Cortex of kidney (tissue), 1 donor: ENCODE measurements at places on chromosomes 4 and X.

- DNase-seq = no peak
Measured at GRCh38 chr4:4599481-4600275, 57.8 kb upstream of the STX18 start.

DNA sequence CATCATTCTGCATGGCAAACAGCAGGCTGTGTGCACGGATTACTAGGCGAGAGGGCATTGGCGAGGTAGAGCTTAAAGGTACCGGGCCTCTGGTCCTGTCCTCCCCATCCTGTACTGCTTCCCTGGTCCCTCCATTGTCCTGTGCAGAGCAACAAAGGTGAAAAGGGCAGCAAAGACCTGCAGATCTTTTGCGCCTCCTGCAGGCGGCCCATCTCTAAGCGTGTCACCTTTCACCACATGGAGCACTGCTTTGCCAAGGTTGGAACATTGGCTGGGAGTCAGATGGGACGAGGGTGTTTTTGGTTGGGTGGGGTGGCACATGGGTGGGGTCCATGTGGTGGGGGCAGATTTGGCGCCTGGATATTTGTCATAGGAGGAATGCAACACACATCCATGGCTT, 64.7 kb upstream of the UXT start:
- DNase-seq = no peak

- no peak for DNase-seq
Measured at GRCh38 chr4:87306056-87306455, 16.6 kb downstream of the HSD17B13 start.

DNA sequence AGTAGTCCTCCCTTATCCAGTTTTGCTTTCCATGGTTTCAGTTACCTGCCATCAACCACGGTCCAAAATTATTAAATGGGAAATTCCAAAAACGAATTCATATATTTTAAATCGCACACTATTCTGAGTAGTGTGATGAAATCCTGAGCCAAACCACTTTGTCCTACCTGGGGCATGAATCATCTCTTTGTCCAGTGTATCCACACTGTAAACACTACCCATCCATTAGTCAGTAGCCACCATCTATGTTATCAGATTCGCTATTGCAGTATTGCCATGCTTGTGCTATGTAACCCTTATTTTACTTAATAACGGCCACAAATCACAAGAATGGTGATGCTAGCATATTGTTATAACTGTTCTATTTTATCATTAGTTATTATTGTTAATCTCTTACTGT, 704.6 kb downstream of the SMARCA1 start:
- DNase-seq = no peak

DNA sequence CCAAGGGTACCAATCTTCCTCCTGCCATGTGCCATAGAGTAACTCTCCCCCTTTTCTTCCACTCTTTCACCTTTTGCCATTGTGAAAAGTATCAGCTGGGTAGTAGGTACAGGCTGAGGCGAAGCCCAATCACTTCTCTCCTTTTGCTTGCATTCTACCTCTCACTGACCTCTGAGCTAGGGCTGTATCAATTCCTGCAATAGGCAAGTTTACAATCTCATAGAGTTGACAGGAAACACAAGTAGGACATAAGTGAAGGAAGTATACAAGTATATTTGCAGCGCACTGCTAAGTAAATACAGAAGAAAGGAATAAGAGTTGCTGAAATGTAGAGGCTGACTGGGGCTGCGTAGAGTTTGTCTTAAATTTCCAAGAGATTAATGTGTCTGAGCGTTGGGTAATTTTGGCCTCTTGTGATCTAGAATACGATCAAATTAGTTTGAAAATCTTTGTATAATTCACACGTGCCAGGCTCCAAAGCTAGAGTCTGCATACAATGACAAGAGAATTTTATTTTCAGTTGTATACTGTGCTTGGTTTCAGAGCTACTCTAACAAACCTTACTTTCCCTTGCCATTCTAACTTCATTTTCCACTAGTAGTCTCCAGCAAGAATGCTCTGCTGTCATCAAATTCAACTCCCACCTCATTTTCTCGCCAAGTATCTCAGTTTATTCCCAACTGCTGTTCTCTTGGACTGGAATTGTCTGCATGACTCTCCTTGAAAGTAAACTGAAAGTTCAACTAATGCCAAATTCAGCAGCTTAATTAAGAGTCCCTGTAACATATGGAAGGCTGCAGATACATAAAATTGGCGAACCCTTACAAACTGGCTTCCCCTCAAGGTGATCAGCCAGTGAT, 90.3 kb downstream of the ATP11C start:
- DNase-seq = no peak

DNA sequence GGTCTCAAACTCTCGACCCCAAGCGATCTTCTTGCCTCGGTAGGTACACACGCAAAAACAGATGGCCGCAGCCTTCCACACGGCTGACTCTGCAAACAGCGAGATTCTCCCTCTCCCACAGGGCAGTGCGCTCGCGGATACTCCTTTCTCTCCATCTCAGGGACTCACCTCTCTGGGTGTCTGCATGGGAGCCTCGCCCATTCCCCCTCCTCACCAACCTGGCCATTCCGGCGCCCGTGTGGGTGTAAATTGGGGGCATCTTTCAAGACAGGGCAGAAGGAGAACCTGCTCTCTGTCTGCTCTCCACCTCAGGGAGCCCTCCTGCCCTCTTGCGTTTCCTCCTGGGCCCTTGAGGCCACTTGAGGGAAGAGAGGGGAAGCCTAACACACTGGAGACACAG, 4.4 kb downstream of the CTAG2 start:
- DNase-seq = no peak

DNA sequence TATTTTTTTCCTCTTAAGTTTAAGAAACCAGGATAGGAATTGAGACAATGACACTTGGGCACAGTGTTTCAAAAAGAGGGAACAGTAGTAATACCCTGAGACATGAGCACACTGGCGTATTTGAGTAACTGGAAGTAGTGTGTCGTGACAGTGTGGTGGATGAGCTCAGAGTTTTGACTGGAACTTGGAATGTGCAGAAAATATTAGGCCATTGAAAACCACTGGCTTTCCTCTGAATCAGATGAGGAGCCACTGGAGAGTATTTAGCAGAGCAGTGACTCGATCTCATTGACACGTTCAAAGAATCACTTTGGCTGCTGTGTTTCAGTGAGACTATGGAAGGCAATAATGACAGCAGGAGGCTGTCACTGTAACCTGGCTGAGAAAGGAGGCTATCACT, 1531.2 kb downstream of the STIM2 start:
- no peak for DNase-seq

DNA sequence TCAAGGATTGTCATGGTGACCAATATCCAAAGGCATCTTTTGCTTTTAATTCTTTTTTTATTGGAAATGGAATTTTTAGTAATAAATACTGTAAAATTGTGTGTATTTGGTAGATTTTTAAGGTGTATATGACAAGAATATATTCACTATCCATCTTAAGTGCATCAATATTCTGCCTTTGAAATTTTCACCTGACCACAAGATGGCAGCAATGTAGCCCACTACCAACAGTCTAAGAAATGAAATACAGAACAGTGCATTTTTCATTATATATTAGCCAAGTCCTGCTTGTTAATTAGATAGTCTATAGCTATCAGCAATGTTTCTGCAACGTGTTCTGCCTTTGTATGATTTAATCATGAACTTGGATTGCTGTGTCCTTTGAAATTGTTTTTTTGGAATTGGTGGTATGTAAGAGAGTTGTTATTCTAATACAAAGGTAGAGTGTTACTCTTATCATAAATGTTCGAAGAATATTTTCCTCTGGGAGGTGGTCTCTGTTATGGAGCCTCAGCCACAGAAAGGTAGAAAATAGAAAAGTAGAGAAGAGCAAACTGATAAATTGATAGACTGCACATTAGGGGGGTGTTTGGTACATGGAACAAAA, 38.2 kb downstream of the HPGDS start:
- DNase-seq = no peak

- peak; percentile 80 for DNase-seq
Measured at GRCh38 chr4:7068279-7068842, 497 bp upstream of the GRPEL1 start.

- DNase-seq = no peak
Measured at GRCh38 chrX:41616255-41616654, 72.5 kb upstream of the GPR34 start.

DNA sequence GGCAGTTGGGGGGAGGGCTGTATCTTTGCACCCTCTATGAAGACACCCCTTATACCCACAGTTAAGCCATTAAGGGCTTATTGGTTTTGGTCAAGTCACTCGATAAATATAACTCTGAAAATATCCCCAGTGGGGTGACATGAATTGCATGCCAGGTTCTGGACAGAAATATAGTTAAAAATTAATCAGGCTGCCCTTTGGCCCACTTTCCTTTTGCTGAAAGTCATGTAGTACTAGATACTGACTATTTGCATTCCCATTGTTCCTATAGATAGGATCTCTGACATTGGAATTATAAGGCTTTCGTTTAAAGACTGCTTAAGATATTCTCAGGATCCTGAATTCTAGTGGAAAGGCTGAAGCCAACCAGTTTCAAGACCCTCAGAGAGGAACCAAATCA, 43.5 kb upstream of the LAMP2 start:
- no peak for DNase-seq

DNA sequence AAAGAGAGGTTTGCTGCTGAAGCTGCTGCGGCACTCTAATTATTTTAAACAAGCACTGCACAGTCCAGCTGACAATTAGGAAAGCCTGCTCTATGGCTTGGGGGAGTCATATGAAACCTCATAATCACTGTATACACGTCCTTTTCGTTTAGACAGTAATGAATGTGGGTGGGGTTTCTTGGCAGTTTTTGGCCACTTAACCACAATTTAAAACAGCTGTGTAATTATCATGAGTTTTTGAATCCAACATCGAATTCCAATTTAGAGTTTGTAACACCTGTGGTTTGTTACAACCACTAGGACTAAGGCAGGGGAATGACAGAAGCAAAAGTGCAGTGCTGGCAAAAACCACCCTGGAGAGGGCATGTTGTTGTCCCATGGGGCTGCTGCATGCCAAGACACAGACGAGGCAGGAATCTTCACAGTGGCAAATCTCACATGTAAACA, 99.5 kb downstream of the CXXC4 start:
- DNase-seq = no peak

DNA sequence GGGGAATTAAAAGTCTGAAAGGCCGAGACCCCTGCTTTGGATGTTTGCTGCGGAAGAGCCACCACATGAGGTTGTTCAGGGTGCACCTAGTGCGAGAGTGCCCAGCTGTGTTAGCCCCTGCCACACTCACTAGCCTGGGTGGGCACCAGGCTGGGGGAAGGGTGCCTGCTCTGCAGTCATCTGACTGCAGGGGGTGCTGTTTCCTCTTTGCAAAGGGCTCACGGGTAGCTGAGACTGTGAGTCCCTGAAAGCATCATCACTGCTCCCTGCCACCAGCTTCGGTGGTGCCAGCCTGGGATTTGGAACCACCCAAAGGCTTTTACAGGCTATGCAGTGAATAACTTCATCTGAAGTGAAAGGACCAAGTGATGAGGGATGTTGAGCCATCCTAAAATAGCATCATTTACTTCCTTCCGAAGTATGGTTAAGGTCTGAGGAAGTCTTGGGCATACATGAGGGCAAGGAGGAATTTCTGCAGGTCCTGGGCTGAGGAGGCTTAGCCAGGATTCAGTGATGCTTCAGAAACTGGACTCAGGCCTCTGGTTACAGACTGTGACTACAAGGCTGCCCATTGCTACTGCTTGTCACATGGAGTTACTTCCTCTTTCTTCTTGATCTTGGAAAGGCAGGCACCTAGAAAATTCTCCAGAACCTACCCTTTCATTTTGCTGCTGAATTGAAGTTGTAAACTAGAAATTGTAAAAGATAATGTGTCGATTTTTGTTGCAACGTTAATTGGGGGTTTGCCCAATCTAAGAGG, 293.2 kb upstream of the PRPS2 start:
- DNase-seq = no peak

DNA sequence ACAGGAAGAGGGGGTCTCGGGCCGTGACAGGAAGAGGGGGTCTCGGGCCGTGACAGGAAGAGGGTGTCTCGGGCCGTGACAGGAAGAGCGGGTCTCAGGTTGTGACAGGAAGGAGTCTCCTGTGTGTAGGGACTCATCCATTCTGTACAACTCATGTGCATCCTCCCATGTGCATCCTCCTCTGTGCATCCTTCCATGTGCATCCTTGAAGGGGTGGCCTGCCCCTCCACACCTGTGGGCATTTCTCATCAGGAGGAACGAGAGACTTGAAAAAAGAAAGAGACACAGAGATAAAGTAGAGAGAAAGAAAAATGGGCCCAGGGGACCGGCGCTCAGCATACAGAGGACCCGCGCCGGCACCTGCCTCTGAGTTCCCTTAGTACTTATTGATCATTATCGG, 30.2 kb upstream of the PLCXD1 start:
- no peak for DNase-seq
